Thoracic aorta (tissue), 2 donors: ENCODE measurements at places on chromosomes 5 and 9. TPM values are rescaled to one million over a fixed set of nuclear protein-coding genes. Genes with fewer than 3 reads are reported as not detected.

The BHMT2 gene
- 14.2 TPM for total RNA-seq

DNA sequence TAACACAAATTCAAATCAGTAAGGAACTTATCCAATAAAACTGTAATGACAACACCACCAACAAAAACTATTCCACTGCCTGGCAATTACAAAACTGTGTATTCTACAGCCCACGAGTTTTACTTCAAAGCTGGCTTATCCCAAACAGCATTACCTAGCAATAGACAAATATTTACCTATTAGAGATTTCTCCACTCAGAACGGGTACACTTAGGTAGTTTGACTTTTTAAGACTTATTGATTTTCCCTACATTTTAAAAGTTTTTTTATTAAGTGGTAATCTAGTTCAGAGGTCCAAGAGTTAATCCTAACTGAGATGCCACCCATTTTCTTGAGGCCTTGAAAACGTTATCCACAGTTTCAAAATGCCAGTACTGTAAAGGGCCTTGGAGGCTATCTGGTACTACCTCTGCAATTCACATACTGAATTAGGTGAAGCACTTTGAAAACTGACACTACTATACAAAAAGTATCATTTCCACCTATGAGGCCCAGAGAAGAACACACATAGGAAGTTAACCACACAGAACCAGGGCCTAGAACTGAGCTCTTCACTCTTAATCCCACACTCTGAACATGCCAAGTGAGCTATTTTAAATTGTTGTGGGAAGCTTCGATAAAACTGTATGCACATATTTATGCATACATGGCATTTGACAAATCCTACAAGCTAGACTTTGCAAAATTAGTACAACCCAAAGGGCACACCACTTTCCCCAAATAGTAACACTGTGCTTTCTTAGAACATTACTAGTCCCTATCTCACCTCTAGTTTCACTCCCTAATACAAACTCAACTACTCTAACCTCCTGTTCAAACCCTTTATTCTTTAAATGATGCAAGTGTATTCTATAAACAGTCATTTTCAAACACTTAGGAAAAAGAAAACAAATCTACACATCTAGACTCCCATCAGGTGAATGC, 2.1 kb downstream of the NADK2 start:
- DNase-seq = no peak
- no peaks in the 10 kb centered on the region for H3K36me3 ChIP-seq
- peak overlapping the region; percentile 95 for H3K4me3 ChIP-seq

The NPDC1 gene
- 95.8 TPM for total RNA-seq

GRCh38 chr5:155987265-155987810, 339.6 kb upstream of the SGCD start:
- DNase-seq = no peak
- H3K27ac ChIP-seq = no peak overlapping the region

The ADAMTS2 gene
- total RNA-seq = 60.7 TPM
